Lower lobe of right lung (tissue), 2 donors: ENCODE measurements at places on chromosomes 11 and 22. TPM values are rescaled to one million over a fixed set of nuclear protein-coding genes. Genes with fewer than 3 reads are reported as not detected.

The PDGFD gene
- 3.9 TPM for total RNA-seq

The MUC15 gene
- 22.6 TPM for total RNA-seq

The DDI1 gene
- not detected for total RNA-seq

The KCNK7 gene
- total RNA-seq = 1.7 TPM

The OR6T1 gene
- total RNA-seq = not detected

The ESAM gene
- total RNA-seq = 131 TPM

The LYVE1 gene
- 95.2 TPM for total RNA-seq

The CYTH4 gene
- 45.4 TPM for total RNA-seq

The MIOX gene
- total RNA-seq = not detected

The GPR83 gene
- not detected for total RNA-seq

The FADS2 gene
- total RNA-seq = 82.0 TPM

The SYT12 gene
- not detected for total RNA-seq
